DMS 273 treated with DMSO at 0.1 percent for 48 hours (cell line): ENCODE measurements at places on chromosomes 5 and 9.

DNA sequence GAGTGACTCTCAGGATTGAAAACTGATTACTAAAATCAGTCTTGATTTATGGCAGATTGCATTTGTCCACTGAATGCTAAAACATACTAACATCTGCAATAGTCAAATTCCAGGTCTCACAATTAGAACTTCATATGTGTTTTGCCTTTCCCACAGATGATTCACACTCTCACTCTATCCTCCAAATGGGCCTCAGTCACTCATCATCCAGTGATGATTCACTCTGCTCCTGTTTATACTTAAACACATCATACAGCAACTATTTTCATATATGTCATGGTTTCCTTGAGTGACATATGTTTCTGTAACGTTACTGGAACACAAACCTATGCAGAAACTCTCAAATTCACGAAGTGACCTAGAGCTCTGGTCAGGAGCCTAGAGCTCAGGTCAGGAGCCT, 512.9 kb downstream of the HINT1 start:
- no peak for DNase-seq

DNA sequence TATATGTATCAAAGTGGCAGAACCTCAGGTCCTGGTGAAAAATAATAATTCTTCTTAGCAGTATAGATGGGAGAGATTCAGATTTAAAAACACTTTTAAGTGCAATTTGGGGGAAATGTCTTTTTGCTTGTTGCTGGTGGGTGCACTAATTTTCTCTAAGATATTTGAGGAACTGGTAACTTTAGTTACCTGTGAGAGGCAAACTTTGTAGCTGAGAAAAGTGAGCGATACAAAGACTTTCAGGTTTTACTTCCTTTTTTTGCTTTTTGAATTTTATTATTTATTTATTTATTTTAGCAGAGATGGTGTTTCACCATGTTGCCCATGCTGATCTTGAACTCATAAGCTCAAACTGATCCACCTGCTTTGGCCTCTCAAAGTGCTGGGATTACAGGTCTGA, 303.1 kb upstream of the PTGER4 start:
- no peak for DNase-seq

- peak; percentile 8 for DNase-seq
These were observed 21.7 kb downstream of the XRCC4 start for GRCh38 chr5:83099001-83099400.

DNA sequence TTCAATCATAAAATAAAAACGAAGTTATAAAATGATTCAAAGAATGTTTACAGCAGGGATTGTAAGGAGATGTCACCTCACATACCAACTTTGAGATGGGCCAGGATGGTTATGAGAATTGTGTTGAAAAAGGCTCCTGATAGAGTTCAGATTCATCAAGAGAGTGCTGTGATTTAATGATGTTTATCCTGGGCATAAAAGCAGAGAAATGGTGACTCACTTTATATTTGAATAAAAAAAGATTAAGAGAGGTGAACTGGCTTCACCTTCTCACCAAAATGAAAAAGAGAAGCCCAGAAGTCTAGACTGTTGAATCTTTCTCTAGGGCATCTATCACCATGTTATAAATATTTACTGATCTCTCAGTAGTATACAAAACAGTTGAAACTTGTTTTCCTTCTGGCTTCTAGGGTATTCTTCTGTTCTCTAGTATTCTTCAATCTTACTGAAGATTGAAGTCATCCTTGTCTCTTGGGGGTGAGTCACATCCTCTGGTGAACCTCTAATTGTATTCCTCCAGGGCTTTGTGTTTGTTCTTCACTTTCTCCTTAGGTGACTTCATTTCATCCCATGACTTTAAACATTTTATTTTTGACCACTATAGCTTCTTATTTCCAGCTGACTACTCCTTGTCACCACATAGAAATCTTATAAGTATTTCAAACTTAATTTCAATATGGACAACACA, 1237.3 kb upstream of the C9orf72 start:
- no peak for DNase-seq

DNA sequence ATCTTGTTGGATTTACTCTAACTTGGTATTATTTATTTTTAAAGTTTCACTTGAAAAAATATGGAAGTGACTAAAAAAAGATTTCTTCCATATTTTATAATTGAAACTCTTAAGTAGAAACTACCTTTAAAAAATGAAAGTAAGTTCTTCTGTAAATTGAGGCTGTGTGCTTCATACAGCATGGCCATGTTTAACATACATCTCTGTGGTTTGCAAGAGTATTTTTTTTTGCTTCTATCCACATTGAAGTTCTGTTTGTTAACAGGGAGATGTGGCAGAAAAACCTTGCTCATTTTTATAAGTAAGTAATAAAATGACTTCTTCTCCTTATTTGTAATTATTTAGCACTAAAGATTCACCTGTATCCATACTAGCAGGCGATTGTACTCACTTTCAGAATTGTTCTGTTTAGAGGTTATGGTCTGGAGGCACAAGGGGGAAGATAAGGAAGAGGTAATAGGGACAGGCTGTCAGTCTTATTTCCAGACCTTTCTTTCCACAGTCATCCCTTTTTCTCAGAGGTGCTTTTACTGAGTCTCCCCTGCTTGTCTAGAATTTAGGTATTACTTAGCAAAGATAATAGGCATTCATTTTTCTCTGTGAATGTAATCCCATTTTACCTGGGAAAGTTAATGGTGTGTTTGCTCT, 16.0 kb downstream of the FYB1 start:
- DNase-seq: no peak

DNA sequence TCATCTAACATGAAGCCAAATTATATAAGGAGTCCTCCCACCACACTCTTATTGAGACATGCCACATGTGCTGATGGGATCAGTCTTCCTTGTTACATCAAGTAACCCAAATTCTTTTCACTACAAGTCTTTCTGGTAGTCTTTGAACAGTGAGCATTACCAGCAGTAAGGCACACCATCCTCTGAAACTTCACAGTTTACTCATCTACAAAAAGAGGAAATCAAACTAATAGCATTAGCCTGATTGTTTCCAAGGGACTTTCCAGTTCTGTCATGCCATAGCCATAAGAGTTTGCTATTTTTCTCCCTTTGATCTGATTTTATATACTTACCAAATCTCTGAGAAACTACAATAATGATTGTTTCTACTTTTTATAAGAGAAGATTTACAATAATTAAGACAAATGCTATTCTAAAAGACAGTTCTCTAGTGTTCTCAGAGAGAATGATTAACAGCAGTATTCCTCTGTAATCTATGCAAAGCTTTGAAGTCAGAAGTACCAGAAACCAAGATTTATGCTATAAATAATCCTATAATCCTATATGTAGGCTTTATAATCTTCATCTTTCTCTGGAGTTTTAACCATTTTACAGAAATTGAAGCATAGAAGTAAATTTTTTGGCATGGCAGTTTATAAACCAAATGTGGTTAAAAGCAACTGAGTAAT, 166.2 kb upstream of the ACO1 start:
- no peak for DNase-seq
